ENCODE measurements at places on chromosomes 1 and 21.

DNA sequence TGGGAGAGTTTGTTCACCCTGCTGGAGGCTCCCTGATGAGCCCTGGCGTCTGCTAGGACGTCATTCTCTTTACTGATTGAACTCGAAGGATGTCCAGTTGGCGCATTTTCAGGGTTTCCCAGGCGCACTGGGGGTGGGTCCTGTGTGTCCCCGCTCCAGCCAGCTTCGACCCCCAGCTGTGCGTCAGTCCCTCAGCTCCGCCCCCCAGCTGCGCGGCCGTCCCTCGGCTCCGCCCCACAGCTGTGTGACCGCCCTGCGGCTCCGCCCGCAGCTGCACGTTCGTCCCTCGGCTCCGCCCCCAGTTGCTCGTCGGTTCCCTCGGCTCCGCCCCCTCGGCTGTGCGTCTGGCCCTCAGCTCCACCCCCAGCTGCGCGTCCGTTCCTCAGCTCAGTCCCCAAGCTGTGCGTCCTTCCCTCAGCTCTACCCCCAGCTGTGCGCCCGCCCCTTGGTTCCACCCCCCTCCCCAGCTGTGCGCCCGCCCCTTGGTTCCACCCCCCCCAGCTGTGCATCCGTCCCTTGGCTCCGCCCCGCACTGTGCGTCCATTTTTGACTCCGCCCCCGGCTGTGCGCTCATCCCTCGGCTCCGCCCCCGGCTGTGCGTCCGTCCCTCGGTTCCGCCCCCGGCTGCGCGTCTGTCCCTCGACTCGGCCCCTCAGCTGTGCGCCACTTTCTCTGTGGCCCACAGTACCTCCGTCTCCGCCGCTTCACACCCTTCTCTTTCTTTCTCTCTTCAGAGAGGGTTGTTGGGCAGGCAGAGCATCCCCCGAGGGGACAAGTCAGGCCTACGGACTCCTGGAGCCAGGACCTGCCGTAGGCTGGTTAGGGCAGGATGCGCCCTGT lies 61.3 kb downstream of the FAAP20 start:
- peak; percentile 78 for DNase-seq

- DNase-seq = no peak
Measured at GRCh38 chr1:165174491-165174890, 182.0 kb downstream of the LMX1A start.

DNA sequence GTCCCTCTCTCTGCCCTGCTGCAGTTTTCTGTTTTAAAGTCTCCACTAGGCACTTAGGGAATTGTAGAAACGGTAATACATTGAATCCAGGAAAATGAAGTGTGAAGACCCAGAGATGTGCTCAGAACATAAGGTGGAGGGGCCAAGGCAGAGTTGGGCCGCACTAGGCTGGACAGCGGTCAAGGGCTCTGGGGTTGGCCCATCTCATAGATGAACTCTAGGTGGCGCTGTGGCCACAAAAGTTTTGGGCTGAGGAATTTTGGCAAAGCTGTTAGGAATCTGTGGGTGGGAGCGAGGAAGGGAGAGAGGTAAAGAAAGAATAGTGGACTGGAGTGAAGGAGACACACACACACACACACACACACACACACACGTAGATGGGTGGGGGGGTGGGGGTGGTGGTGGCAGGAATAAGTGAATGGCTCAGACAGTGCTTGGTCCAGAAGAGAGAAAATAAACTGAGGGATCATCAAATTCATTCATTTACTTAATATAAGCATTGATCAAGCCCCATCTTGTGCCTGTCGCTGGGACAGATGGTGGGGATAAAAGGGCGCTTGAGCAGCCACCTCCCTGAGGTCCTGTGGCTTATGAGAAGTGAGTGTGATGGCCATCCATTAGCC lies 258.5 kb downstream of the TRABD2B start:
- DNase-seq = peak; percentile 46

DNA sequence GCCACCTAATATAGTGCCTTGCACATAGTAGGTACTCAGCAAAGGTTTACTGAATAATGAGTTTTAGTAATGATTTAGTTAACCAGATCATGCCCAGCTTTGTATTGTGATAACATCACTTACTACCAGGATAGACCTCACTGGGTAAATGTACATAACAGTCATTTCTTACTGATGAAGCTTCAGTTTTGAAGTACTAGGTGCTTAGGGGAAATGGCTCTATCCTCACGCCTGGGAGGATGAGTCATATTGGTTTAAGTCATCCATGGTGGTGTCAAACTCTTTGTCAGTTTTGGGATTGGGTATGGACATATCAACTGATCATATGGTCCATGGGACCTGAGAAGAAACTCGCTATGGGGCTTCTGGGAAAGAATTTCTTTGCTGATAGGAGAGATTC lies 90.6 kb upstream of the USP24 start:
- DNase-seq = no peak

DNA sequence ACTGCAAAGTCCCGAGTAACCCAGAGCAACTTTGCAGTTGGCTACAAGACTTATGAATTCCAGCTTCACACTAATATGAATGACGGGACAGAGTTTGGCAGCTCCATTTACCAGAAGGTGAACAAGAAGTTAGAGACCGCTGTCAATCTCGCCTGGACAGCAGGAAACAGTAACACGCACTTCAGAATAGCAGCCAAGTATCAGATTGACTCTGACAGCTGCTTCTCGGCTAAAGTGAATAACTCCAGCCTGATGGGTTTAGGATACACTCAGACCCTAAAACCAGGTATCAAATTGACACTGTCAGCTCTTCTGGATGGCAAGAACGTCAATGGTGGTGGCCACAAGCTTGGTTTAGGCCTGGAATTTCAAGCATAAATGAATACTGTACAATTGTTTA lies 66.8 kb downstream of the ACBD6 start:
- DNase-seq = no peak

All from Caco-2 (cell line).